Activated naive CD8-positive, alpha-beta T cell treated with anti-CD3 and anti-CD28 coated beads for 36 hours (primary cell): ENCODE measurements at places on chromosomes 11 and 22. TPM values are rescaled to one million over a fixed set of nuclear protein-coding genes. Genes with fewer than 3 reads are reported as not detected.

DNA sequence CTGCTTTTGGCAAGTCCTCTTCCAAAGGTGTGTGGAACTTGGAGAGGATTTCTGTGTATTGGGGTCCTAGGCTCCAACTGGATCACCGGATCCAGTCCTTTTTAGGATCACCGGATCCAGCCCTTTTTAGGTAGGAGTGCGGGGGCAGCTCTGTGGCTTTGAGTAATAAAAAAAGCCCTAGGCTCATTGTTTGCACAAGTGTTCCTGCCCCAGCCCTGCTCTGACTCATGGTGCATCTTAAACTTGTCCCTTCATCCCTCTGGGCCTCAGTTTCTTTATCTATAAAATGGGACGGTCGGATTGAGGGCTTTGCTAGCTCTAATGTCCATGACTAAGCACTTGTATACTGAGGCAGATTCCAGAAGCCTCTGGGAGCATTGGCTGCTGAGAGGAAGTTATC, 22.7 kb upstream of the CD44 start:
- H3K36me3 ChIP-seq = peaks cover 4% of the 10 kb centered on the region
- H3K4me3 ChIP-seq = no peak overlapping the region
- H3K27me3 ChIP-seq = peaks cover 3% of the 10 kb centered on the region
- no peak overlapping the region for H3K27ac ChIP-seq
- DNase-seq = no peak

DNA sequence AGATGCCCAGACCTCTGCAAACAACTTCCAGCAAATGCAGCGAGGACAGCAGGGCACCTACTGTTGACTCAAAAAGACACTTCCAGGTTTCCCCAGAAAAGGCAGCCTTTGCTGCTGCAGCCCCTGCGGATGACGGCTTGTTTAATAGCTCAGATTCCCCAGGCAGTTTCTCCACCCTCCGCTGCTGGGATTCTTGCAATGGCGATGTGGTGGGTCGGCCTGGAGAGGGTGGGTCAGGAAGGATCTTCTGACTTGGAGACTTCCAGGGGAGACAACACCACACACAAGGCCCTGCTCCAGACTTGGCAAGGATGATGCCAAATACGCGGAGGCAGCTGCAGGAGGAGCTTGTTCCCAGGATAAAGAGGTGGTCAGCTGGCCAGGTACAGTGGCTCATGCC, 17.9 kb upstream of the TREH start:
- H3K4me1 ChIP-seq = peaks cover 53% of the 10 kb centered on the region
- peaks cover 8% of the 10 kb centered on the region for H3K36me3 ChIP-seq
- no peak overlapping the region for H3K4me3 ChIP-seq
- peaks cover 8% of the 10 kb centered on the region for H3K27me3 ChIP-seq
- H3K27ac ChIP-seq = no peak overlapping the region
- DNase-seq = no peak

- no peaks in the 10 kb centered on the region for H3K27me3 ChIP-seq
- peaks cover 31% of the 10 kb centered on the region for H3K4me1 ChIP-seq
- no peak for DNase-seq
- no peak overlapping the region for H3K27ac ChIP-seq
- no peaks in the 10 kb centered on the region for H3K36me3 ChIP-seq
Measured at GRCh38 chr22:22754961-22755777, 110.8 kb downstream of the GGTLC2 start.

- H3K27ac ChIP-seq = no peak overlapping the region
- no peaks in the 10 kb centered on the region for H3K27me3 ChIP-seq
- H3K4me3 ChIP-seq = no peak overlapping the region
- H3K4me1 ChIP-seq = peaks cover 15% of the 10 kb centered on the region
Measured at GRCh38 chr11:34180040-34180813, 74.8 kb downstream of the NAT10 start.

GRCh38 chr11:34602245-34602644, 18.6 kb upstream of the EHF start:
- DNase-seq = no peak
- H3K36me3 ChIP-seq = no peaks in the 10 kb centered on the region
- no peak overlapping the region for H3K27ac ChIP-seq

DNA sequence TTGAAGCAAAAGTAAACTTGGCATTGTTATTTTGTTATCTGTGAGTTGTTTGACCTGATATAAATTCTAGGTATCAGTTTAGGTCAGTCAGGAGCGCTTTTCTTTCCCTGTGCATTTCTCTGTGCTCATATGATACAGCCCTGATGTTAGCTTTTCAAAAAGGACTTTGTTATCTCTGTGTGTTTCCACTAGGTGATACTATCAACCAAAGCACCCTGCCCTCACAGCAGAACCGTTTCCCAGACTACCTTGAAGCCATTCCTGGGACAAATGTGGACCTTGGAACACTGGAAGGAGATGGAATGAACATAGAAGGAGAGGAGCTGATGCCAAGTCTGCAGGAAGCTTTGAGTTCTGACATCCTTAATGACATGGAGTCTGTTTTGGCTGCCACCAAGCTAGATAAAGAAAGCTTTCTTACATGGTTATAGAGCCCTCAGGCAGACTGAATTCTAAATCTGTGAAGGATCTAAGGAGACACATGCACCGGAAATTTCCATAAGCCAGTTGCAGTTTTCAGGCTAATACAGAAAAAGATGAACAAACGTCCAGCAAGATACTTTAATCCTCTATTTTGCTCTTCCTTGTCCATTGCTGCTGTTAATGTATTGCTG, 87.7 kb upstream of the BIRC3 start:
- H3K27me3 ChIP-seq = peaks cover 14% of the 10 kb centered on the region
- H3K27ac ChIP-seq = no peak overlapping the region
- no peaks in the 10 kb centered on the region for H3K36me3 ChIP-seq
- no peak for DNase-seq
- H3K4me3 ChIP-seq = no peak overlapping the region

GRCh38 chr22:49107561-49107960, 720.1 kb downstream of the BRD1 start:
- H3K36me3 ChIP-seq = no peaks in the 10 kb centered on the region
- no peak overlapping the region for H3K27ac ChIP-seq
- H3K4me3 ChIP-seq = no peak overlapping the region
- no peaks in the 10 kb centered on the region for H3K27me3 ChIP-seq
- no peaks in the 10 kb centered on the region for H3K4me1 ChIP-seq

SIDT2 gene
- total RNA-seq = 8.0 TPM

KCNJ1 gene
- not detected for total RNA-seq
